Activated T-cell treated with anti-CD3 and anti-CD28 coated beads, Interleukin-2, amount 50 U/mL, for 4 hours (primary cell): ENCODE measurements at places on chromosomes 12 and 14.

- no peak for DNase-seq
Observed at GRCh38 chr14:104318558-104319490, 180.4 kb downstream of the KIF26A start.

DNA sequence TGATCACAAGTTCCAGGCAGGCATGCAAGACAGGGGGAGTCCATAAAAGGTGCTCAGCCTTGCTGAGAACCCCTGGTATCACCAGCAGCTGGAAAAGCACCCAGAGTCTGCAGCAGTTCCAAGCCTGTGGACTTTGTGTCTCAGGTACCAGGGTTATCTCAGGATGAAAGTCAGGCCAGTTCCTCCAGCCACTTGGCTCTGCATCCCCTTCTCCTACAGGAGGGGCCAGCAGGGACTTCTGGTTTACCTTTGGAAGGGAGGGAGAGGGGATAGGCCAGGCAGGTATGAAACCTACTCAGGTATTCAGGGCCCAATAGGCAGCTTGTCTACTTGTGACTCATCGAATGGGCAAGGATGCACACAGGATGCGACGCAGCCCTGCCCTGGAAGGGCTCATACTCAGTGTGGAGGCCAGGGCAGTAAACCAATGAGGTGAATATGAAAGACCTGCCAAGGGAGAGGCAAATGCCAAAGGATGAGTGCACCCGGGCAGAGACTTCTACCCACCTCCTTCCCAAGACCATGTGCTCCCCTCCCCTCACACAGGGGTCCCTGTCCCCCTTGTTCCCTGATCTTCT, 148.2 kb downstream of the SLC38A6 start:
- DNase-seq = no peak

- no peak for DNase-seq
Observed at GRCh38 chr12:108043286-108043685, 85.8 kb upstream of the WSCD2 start.

- DNase-seq = no peak
Observed at GRCh38 chr14:65332141-65332871, 80.2 kb upstream of the FUT8 start.

DNA sequence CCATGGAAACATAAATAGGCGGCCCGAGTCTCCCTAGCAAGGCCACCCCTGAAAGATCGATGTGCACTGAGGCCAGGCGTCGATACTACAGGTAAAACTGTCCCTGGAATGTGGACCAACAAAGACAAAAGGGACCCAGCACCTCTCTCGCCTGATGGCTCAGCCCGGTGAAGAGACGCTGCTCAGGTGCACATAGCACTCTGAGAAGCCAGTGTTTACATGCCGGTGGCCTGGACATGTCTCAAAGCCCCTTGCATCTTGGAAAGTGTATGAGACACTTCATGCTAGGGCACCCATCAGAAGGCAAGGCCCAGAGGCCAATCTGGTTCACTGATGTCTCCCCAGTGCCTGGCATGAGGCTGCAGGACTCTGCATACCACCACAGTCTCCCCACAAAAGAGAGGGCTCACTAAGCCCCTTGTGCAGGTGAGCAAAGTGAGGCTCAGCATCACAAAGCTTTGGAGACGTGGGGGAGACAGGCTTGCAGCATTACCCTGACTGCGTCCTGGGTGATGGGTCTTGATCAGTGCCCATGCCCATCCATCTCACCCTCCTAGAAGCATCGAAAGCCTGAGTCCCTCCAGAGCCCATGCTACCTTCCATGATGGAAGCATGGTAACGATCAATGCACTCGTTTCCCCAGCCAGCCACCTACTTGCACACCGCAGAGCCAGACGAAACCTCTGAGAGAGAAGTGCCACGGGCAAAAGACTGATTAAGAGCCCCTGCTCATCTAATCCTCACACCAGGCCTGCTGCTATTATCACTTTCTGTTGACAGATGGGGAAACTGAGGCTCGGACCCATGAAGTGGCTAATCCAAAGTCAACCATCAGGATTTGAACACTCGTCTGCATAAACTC, 16.1 kb downstream of the BCL11B start:
- no peak for DNase-seq

- DNase-seq = no peak
Observed at GRCh38 chr12:47077206-47078085, 2.0 kb upstream of the PCED1B start.

- DNase-seq = no peak
Observed at GRCh38 chr12:124194264-124194892, 100.5 kb upstream of the RFLNA start.

DNA sequence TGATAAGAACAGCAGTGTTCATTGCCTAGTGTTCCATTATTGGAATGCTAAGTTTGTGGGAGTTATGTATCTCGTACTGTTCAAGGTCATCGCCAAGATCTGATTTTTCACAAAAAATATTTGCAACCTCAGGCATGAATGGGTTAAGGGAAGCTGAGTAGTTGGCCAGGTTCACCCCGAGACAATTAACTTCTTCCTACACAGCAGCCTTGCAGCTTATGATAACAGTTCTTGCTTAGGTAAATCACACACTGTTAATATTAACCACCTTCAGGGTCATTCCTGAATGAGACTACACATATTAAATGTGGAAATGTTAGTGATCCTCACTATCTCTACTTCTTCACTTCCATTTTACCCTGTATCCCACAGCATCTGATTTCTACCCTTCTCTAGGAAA, 18.0 kb downstream of the FKBP11 start:
- no peak for DNase-seq

DNA sequence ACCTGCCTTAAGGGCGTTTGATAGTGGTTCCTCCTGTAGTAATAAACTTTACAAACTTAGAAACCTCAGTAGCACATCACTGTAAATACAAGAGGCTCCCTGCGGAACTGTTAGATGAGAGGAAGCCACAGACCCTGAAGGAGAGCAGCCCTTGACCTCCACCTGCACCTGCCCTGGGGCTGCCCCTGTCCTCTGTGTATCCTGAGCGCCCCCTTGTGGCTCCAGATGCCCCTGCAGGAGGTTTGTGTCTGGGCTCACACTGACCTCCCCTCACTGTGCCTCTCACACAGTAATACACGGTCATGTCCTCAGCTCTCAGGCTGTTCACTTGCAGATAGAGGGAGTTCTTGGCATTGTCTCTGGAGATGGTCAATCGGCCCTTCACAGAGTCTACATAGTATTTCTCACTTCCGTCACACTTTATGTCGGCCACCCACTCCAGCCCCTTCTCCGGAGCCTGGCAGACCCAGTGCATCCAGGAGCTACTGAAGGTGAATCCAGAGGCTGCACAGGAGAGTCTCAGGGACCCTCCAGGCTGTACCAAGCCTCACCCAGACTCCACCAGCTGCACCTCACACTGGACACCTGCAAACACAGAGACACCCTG, 1059.8 kb downstream of the TMEM121 start:
- DNase-seq = peak; percentile 57
